ENCODE measurements at places on chromosomes 6 and 20.

GRCh38 chr20:45841407-45842129 lies 8.0 kb downstream of the SNX21 start:
- DNase-seq, result no peak

GRCh38 chr6:75155631-75156030 lies 50.2 kb downstream of the COL12A1 start:
- DNase-seq, result no peak

GRCh38 chr20:50518270-50518721 lies 8.1 kb downstream of the PTPN1 start:
- no peak for DNase-seq

DNA sequence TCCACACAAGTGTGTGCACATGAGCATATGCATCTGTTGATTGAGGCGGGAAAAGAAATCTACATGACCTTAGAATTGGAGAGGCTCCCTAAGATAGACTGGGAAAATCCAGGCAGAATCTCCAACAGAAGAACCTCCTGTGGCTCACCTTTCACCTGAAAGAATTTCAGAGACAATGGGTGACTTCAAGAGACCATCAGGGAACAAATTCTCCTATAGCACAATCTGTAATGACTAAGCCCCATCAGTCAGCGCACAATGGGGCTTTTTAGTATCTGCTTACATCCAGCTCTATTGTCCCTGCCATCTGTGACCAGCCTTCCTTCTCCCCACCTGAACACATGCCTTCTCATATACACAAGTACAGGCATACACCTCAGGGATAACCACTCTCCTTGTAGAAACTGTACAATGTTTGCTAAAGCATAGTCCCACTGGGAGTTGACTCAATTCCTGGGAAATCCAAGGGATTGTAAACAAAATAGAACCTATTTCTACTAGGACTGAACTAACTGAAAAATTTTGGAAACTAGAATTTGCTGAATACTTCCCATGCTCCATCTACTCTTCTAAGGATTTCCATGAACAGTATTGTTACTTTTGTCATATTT lies 150.8 kb upstream of the STXBP5 start:
- no peak for DNase-seq

- DNase-seq, result no peak
Observed at GRCh38 chr6:155272353-155273232, 8.8 kb downstream of the CLDN20 start.

- DNase-seq, result no peak
Observed at GRCh38 chr6:33987531-33988021, 158.3 kb downstream of the GRM4 start.

DNA sequence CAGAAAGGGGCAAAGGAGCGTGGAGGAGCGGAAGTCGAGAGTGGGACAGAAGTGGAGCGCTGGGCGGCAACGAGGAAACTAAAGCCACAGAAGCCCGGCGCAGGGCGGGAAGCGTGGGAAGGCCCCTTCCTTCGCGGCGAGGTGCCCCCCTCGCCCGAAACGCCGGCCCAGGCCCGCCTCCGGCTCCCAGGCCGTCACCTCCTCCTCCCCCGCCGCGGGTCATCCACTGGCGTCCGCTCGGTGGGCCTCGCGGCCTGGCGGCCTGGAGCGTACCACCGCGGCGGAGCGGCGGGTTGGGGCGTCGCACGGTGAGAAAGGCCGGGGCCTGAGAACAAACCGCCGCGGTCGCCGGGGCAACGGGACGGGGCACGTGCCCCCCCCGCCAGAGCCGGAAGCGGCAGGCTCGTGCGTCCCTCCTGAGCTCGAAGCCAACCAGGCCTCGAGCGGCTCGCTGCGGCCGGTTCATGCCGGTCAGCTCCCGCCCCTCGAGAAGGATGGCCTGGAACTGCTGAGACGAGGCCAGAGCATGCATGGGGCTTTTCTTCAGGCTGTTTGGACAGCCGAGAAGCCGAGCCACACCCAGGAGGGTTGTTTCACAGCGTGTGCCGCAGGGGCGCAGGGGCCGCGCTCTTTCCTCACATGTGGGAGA lies at the start of gene TCP11:
TCP11 (minus strand) TSS at position 333 of the 649 bp plus-strand sequence. CDS start 469 bp downstream, outside the sequence.
- DNase-seq, result no peak

DNA sequence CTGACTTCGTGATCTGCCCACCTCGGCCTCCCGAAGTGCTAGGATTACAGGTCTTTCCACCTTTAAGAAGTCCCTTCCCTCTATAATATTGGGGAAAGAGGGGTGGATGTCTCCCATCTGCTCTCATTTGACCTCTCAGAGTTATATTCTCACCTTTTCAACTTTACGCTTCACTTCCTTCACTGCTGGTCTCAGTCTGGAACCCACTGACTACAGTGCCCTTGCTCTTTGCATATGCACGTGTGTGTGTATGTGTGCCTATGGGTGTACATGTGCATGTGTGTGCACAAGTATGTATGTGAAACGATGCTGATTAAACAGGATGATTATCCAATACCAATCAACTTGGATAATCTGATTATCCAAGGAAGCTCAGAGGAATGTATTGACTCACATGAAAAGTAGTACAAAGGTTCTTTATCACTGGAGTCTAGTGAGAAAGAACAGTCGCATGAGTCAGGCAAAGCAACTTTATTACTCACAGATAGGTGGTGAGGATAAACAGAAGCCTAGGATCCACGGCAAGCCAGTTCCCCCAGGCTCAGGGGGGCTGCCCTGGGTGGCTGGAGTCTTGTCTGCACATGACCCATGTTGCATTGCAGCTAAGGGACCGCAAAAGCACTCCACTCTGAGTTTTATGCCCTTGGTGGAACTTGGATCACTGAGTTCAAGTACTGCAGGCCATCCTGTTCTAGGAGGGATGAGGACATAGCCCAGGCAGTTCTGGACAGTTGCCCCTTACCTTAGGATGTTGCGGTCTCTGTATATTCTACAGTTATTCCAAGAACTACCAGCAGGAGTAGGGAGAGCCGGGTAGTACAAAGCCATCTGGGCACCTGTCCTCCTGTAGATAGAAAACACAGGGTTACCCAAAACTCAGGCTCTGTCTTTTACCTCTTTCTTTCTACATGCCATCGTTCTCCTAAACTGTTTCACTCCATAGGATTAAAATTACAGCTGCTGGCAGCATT lies 50.9 kb downstream of the SNRNP48 start:
- no peak for DNase-seq

- no peak for DNase-seq
Observed at GRCh38 chr6:35057449-35058357, 83.4 kb downstream of the TCP11 start.

DNA sequence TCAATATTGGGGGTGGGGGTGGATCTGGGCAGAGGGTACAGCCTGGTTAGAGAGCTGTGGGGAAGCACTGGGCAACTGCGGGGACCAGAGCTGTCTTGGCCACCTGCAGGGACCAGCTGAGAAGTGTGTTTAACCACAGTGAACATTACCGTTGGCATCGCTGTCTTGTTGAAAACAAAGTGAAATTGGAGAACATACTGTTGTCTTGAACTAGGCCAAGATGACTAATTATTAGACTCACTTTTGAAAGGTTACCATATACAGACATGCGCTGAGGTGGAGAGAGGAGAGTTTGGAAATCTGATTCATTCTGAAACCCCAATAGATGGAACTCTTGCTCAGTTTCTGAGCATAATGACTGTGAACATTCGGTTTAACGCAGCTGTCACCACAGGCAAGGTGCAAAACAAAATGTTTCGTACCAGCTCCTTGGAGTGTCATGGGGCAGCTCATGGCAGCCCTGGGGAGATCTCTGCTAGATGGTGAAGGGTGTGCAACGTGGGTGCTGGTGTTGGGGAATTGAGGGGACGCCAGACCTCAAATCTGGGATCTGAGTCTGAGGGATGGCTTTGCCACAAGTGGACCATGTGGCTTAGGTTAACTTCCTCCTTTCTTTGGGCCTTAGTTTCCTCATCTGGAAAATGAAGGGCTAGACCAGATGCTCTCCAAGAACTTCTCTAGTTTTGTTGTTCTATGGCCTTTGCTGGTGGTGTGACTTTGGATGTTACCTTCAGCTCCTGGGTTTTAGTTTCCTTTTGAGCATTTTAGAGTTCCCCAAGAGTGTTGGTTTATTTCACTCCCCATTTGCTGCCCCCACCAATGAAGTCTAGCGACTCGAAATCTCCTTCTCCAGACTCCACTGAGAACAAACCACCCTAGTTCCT lies 24.6 kb upstream of the GTSF1L start:
- no peak for DNase-seq

GRCh38 chr6:29729774-29730328 lies 6.6 kb downstream of the HLA-F start:
- DNase-seq, result no peak

- DNase-seq, result no peak
Observed at GRCh38 chr20:21322083-21322710, 19.1 kb downstream of the XRN2 start.

- DNase-seq, result no peak
Observed at GRCh38 chr6:26375270-26375669, 7.6 kb upstream of the BTN2A2 start.

GRCh38 chr6:139452148-139452876 lies 77.9 kb upstream of the CITED2 start:
- DNase-seq, result no peak

GRCh38 chr6:13563009-13563408 lies 11.4 kb upstream of the SIRT5 start:
- DNase-seq, result no peak

DNA sequence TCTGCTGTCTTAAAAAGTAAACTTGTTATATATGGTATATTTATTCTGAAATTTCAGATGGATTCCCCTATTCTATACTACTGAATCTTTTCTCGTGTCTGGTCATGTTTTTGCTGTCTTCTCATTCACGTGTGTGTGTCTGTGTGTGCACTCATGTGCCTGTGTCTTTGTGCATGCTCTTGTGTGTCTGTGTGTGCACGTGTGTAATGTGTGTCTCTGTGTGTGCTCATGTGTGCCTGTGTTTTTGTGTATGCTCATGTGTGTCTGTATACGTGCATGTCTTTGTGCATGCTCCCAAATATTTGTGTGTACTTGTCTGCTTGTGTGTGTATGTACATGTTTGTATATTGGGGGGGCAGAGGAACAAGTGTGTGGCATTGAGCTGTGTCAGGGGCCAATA lies 34.0 kb downstream of the PRR18 start:
- DNase-seq, result no peak

DNA sequence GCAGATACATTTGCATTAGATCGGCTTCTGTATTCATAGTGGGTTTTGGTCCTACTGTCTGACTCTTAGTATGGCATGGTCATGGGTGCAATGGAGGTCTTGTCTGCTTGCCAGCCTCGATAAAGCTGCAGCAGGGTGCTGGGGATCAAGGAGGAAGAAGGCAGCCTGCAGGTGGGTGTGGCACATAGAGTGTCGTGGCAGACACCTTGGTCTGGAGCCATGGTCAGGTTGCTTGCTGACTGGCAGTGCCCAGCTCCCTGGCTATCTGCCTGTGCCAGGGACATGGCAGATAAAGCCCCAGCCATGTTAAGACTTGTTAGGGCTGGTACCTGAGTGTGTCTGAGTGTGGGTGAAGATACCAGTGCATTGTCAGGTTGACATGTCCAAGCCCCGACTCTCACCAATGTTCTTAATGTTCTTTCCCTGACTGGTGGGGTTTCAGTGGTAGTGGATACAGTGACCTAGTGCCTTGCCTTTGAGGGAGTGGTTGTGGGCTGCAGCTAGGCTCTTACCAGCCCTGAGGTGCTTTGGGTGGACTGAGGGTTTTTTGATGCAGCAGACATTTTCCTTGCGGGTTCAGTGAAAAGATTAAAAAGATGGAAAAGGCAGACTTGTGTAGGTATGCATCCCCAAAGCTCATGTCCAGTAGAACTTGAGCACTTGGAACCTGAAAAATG lies 1.8 kb downstream of the FAM83D start:
- DNase-seq, result no peak

DNA sequence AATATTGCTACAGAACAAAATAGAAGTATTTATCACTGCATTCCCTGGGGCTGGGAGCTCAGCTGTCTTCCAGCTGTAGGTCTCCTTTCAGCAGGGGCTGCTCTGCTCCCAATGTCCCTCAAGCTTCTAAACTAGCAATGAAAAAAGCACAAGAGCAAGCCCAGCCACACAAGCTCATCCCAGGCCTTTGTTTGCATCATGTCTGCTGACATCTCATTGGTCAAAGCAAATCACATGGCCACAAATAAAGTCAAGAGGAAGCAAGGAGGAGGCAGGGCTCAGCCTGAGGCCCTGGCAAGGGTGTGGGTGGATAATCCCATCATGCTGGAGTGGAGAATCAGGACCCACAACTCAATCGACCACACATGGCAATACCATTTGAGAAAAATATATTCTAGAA lies 2.2 kb upstream of the BFSP1 start:
- no peak for DNase-seq

GRCh38 chr20:9660236-9660868 lies 146.0 kb downstream of the LAMP5 start:
- DNase-seq, result no peak

- no peak for DNase-seq
Observed at GRCh38 chr6:2593167-2593566, 157.6 kb downstream of the MYLK4 start.

DNA sequence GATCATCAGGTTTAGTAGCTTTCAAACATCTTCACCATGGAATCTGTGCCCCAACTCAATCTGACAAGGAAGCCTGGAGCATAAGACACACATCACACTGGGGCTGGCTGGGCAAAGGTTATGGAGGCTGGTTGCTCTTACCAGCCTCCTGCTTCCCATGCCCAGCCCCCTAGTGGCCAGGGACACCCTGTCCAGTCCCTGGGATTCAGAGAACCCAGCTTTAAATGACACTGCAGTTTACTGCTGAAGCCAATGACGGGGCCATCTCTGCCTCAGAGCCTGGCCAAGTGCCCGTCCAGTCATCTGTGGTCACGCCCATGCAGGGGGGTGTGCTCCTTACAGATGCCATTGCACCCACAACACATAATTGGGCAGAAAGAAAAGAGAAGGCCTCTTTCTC lies 272.9 kb downstream of the SMOC2 start:
- DNase-seq, result no peak

GRCh38 chr6:25192590-25193459 lies 86.3 kb upstream of the CARMIL1 start:
- no peak for DNase-seq

GRCh38 chr20:55782912-55783253 lies 222.4 kb downstream of the CBLN4 start:
- DNase-seq, result no peak

DNA sequence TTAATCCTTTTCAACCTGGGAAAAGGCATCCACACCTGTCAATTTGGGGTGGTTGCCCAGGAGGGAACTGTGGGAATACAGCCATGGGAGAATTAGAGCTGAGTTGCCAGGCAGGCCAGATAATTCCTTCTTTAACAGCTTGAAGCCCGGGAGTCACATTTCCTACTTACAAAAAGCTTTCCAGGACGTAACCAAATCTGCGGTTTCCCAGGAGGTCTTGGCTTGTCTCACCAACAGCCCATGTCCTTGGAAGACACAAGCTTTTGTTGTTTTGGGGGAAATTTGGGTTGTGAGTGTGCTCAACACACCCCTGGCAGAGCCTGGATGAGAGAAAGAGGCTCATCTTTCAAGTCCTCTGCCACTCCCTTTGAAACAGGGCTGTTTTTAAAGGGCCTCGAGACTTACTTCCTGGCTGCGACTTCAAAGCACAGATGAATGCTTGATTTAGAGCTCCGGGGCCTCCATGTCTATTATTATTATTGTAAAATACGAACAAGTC lies 465.9 kb upstream of the BTBD3 start:
- DNase-seq, result no peak

GRCh38 chr6:170102038-170102437 lies 188.8 kb downstream of the DLL1 start:
- no peak for DNase-seq
